ENCODE measurements at places on chromosomes 2 and 18. TPM values are rescaled to one million over a fixed set of nuclear protein-coding genes. Genes with fewer than 3 reads are reported as not detected.
A peak's percentile ranks its signal among the peaks of the same experiment; 100 is the strongest.

GRCh38 chr2:26477126-26477910 is 606 bp downstream of the OTOF start:
- no peak for DNase-seq

- no peak for DNase-seq
Measured at GRCh38 chr2:74481431-74481830, 1.4 kb downstream of the CCDC142 start.

Gene IL1F10
- total RNA-seq = not detected

Gene CYP27C1
- total RNA-seq = 0.25 TPM

GRCh38 chr2:56314371-56314770 is 130.6 kb downstream of the CCDC85A start:
- DNase-seq = no peak

DNA sequence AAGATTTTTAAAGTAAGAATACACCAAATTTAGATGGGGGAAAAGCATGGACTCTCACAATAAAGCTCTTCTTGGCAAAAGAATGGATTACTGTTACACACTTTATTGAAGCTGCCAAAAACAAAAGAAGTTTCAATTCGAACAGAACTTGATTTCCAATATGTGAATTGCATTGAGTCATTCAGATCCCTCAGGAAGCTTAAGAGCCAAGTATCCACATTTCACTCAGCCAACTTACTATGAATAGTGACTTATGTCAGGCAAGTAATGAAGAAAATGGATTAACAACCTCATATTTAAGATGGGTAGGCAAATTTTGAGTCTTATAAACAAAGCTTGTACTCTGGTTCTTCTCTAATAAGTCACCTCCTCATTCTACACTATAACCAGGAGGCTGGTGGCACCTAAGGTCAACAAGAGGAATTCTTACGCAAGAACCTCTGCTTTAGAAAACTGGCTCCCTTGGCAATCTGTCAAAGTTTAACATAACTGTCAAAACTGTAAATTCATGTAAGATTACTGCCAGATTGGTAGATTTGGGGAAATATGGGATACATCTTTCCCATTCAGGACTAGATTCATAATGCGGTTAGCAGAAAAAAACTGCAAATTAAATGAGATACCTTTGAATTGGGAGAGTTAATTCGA is 6.0 kb downstream of the HADHA start:
- no peak for DNase-seq

Gene DTYMK
- 11.4 TPM for total RNA-seq

- peak; percentile 89 for DNase-seq
Measured at GRCh38 chr2:42568401-42569115, at the start of gene MTA3. Gene MTA3, plus strand, starts transcription at chr2:42568632. Its CDS starts 114 bp downstream, at chr2:42568746.

DNA sequence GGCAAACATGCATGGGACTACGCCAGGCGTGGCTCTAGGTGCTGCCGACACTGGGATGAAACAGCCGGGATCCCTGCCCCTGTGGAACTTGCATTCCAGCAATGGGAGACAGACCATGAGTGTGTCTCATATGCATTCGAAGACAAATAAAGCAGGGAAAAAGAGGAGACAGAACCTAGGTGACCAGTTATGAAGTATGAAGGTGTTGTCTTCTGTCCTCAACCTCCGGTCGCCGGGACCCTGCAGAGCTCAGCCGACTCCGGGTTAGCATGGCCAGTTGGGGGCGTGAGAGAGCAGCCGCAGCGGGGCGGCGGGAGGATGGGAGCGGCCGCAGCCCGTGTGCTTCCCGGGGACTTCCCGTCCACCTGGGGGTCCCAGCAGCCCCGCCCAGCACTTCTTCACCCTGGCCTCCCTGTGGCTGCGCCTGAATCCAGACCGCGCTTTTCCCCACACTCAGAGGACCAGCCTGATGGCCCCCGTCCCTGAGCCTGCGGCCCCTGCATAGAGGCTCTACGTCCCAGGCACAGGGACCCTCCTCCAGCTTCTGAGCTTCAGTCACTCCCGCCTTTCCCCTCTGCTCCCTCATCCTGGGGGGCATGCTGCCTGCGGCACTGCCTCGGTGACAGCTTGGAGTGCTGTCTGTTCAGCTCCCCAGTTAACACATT is 11.4 kb downstream of the ID2 start:
- peak; percentile 75 for DNase-seq

DNA sequence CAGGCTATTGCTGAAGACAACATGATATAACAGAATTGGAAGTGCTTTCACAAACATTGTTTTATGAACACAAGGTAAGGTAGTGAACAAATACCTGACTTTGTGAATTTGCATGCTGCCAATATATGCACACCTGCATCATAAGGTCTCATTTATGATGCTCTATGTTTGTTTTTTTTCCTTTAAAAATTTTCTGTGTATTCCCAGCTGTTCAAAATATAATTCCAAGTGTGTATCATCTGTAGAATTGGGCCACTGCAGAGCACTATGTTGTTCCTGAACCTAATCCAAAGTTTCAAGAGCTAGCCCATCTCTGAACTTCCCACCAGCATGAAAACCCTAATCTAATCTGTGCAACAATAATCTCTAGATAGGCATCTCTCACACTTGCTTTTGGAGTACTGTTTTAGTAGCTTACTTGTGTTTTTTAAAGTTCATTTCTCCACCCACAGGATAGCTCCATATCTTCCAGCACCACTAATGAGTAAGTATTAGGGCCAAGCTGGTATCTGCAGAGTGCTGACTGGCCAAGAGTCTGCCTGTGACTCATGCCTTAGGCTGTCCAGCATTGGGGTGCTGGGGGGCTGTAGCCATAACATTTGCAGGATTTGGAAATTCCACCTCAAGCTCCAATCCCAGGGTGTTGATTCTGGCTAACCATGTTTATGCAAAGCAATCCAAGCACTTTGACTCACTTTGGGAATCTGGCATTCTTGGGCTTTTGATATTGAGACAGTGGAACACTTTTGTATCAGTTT is 208.2 kb upstream of the REV1 start:
- peak; percentile 85 for DNase-seq

GRCh38 chr2:188506843-188507242 is 215.2 kb downstream of the GULP1 start:
- DNase-seq = no peak

DNA sequence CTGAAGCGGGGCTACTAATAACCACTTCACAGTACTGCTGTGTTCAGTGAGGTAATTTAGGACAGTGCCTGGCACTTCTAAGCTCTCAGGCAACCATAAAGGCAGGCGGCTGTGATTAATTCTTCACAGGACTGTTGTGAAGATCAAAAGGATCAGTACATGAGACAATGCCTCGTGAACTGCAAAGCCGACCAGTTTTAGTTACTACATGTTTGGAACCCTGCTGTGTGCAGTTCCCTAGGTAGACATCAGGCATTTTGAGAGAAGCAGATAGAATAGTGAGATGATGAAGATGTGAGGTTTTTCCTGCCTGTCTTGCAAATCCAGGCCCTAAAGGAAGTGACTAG is 19.1 kb downstream of the EFHD1 start:
- DNase-seq = no peak

Gene KCNG2
- total RNA-seq = not detected

DNA sequence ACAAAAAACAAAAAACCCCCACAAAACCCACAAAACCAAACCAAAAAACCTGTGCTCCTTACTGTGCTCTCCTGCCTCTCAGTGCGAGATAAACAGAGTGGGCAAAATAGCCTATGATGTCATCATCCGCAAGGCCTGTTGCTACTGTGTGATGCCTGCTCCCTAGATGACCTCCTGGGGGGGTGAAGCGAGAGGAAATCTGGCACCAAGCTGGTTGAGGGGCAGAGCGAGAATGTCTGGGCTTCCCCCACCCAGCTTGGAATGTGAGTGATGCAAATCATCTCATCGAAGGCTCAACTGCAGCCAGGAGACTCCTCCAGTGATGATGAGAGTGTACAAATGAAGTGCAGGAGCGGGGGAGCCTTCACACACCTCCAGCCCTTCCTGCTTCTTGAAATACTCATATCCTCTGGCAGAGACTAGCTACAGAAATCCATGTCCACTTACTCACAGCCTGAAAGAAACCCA is 57.7 kb upstream of the MAP4K3 start:
- DNase-seq = no peak

Gene AGAP1
- total RNA-seq = 25.3 TPM

GRCh38 chr2:161371869-161372268 is 44.2 kb upstream of the TBR1 start:
- no peak for DNase-seq

DNA sequence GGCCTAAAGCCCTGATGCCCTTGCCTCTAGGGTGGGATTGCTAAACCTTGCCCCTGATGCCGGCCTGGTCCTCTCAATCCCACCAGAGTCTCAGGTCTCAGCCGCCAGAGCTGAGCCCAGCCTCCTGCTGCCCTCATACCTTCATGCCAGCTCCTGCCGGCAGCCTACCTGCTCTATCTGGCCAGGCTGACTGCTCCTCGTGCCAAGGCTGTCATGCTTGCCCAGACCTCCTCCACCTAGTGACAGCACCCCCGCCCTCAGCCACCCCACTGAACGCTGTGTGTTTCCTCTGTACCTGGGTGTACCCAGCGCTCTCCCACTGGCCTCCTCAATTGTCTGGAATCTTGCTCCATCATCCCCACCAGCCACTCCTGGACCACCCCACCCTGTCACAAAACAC is 120.1 kb downstream of the CACNB4 start:
- no peak for DNase-seq

Gene AQP12A
- total RNA-seq = not detected

DNA sequence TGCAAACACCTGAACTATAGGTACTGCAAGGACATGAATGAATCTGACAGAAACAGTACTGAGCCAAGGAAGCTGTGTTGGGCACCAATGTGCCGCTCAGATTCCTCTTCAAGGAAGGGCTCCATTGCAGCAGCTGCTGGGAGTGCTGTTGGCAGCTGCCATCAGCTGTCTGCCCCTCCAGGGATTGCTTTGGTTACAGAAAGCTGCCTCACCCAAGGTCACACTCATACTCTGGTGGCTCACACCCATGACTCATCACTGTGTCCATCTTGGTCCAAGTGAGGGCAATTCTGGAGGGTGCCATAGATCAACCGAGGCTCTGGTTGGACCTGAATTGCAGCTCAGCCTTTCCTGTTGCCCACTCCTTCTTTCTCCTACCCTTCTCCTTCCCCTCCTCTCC is 24.4 kb upstream of the TRPM8 start:
- DNase-seq = no peak

GRCh38 chr2:171814174-171814573 is 79.9 kb downstream of the SLC25A12 start:
- DNase-seq = no peak

DNA sequence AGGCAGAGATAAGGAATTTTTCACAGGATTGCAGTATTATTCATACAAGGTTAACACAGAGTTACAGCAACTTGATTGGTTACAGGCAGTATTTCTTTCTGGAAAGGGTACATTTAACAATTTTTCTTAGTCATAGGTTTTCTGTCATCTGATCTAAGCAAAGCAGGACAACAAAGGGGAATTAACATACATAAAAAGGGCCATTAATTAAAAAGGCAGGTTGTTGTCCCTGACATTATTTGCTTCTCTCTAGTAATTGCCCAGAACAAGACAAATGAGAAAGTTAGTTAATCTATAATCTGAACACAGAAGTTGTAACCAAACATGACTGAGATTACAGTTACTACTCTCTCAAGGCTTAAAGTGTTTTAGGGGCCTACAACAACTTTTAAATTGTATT is 291.4 kb upstream of the LRRTM4 start:
- no peak for DNase-seq

Gene HMSD
- total RNA-seq = not detected

DNA sequence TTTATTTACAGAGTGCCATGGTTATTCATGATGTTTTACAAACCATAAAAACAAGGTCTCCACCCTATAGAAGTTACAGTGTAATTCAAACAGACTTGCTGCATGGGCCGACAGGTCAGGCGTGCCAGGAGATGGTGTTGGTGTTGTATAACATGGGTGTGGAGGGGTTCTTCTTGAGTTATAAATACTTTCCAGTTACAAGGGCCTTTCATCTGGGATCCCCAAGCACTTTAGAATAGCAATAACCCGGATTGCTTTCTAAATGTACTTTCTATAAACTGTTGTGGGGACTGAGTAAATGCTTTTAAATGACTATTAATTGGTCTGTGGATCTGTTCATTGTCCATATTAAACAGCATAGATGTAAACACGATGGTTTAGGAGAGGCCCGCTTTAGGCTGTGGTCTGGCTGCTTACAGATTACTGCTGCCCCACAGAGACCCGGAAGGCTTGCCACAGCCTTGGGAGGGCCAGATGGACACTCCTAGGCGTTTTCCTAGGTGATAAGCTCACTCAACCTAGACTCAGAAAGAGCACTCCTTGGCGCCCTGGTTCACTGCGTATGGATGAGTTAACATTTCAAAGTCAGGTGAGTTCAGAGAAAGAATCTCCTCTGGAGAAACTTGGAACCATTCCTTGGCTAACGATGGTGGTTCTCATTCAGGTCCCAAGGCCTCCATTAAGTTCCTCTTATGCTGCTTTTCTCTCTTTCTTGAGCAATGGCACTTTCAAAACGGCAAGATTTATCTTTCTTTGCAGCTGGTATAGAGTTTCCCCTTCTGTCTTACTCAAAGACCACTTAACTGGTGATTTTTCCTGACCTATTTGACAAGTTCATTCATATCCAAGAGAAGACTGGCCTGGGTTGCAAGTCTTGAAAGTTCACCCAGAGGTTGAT is 3.6 kb upstream of the KIAA2012 start:
- no peak for DNase-seq

Gene MYL12B
- 172 TPM for total RNA-seq

DNA sequence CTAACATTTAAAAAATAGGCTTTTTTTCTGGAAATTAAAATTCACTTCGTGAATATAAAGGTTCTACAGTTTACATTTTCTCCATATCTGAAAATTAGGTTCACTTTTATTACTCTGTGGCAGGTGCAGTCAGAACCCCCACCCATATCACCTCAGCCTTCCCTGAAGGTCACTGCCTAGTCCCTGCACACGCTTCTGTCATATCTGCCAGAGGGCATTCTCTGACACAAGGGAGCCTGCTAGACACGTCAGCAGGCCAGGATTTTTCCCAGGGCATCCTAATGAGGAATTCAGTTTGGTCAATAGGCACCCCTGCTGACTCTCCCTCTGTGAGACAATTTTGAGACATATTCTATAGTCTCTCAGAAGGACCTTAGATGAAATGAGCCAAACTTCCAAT is 475.7 kb upstream of the PKDCC start:
- no peak for DNase-seq

Gene RAMP1
- total RNA-seq = 122 TPM

GRCh38 chr2:11498543-11499034 is 32.6 kb upstream of the E2F6 start:
- peak; percentile 94 for DNase-seq

DNA sequence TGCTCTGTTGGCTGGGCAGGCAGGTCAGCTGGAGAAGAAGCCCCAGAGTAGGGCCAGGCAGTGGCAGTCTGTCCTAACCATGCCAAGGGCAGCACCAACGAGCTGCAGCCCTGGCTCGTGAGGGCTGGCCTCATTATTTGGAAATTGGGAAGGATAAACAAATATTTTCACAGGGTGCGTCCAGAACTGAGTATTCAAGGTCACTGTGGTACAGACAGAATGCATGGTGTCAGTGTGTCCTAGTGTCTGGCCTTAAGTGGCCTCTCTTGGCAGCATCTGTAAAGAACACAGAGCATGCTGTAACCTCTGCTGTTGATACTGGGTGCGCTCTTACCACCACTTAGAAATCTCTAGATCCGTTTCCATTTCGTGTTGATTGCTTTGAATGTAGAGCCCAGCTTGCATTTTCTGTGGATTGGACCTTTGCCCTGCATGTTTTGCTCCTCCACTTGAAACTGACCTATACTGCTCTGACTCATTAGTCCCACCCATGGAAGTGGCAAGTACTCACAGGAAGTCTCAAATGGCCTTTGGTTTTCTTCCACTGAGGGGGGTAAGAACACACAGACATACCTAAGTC is 88.2 kb downstream of the GREB1L start:
- DNase-seq = peak; percentile 11

- DNase-seq = no peak
Measured at GRCh38 chr2:234457421-234457820, 39.5 kb downstream of the ARL4C start.

All from right cardiac atrium (tissue), 5 donors.